ENCODE measurements at places on chromosomes 5 and 9. TPM values are rescaled to one million over a fixed set of nuclear protein-coding genes. Genes with fewer than 3 reads are reported as not detected.
A peak's percentile ranks its signal among the peaks of the same experiment; 100 is the strongest.

- DNase-seq = no peak
These were observed 1.6 kb upstream of the FBXW11 start for GRCh38 chr5:172008111-172008455.

DNA sequence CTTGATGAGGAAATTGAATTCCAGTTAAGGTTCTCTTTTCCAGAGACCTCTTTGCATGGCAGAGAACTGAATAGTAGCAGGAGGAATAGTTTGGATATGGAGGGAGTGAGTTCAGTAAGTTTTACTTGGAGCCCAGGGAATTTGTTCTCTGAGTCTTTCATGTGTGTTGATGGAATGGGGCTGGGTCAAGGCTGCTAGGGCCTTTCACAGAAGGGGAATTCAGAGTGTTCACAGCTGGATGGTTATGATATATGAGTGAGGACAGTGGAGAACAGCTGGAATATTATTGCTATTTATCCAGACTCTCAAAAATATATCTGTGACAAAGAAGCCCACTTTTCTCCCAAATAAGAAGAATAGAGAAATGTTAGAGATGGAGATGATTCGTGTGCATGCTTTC is 372.8 kb downstream of the PLK2 start:
- DNase-seq = no peak

DNA sequence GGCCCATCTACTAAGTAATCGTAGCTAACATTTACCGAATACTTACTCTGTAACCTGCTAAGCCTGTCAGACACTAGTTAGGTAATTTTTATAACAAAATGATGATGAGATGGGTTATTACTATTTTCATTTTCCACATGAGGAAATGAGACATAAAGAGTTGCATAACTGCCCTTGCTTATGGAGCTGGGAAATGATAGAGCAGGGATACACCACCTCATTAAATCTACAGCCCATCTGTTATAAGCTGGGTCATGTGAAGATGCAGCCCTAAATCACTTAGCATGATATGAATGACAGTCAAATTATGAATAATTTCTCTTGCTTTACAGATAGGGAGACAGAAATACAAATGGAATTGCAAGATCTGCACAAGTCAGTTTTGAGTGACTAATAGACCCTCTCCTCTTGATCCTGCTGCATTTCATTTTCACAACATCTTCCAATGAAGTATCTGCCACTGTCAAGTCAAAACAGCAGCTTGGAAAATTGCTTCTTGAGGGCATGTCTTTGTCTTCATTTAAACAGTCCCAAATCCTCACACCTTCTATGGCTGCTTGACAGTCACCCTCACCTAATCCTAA is 364.7 kb downstream of the PRELID2 start:
- no peak for DNase-seq

GRCh38 chr9:2085716-2086115 is 70.6 kb downstream of the SMARCA2 start:
- no peak for DNase-seq

GRCh38 chr9:87128844-87129493 is 181.7 kb upstream of the GAS1 start:
- no peak for DNase-seq

DNA sequence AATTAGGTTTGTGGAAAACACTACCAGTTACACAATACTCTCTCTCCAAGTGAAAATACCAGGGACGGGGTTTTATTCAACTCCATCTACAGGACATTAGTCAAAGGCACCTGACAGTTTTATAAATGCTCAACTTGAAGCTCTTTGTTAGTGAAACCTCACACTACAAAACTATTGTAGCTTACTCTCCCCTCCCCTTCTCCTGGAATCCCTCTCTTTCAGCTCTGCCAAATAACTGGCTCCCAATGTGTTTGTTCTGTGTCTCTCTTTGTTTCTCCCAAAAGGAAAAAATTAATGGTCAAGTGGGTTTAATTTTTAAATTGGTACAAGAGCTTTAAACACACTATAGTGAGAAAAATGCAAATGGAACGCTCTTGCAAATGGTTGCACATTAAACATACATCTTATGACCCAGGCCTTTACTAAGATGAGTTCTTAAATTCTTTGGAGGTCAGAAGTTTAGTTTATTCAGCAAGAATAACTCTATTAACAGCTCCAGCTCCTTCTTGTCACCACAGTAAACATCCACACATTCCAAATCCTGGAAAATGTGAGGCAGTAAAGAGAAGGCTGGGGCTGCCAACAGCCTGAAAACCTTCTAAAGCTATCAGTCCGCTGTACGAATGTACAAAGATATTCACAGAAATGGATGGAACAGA is 48.4 kb downstream of the ZNF608 start:
- DNase-seq = no peak

GRCh38 chr5:42858687-42859086 is 47.0 kb upstream of the SELENOP start:
- DNase-seq = no peak

DNA sequence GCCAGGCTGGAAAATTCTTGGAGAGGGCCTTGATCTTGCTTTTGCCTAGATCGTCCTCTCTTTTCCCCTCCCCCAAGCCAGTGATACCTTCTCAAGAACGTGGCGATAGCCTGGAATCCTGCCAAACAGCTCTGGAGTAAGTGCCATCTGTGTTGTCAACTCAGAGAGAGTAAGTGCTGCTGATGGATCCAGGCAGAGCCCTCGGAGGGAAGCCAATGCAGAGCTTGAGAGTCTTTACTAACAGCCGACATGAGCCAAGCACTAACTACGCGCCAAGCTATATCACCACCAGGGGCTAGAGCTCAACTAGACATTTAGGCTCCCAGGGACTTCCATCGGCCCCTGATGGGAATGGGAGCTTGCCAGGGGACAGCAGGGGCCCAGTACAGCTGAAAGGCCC is 17.6 kb downstream of the RAPGEF1 start:
- DNase-seq = no peak

GRCh38 chr9:14173713-14174112 is 140.2 kb downstream of the NFIB start:
- DNase-seq = peak; percentile 58

The GPX8 gene
- 20.5 TPM for polyA plus RNA-seq

The DRD1 gene
- polyA plus RNA-seq = 0.81 TPM

The ASPN gene
- polyA plus RNA-seq = 7.6 TPM

The TMEM8B gene
- polyA plus RNA-seq = 23.8 TPM

The PLAC8L1 gene
- polyA plus RNA-seq = 0.27 TPM

Measured in urinary bladder (tissue), 4 donors.